Thoracic aorta (tissue), 2 donors: ENCODE measurements at places on chromosomes 7 and 10.

GRCh38 chr7:94289071-94289470 lies 105.6 kb upstream of the COL1A2 start:
- DNase-seq = no peak

- no peak for DNase-seq
Observed at GRCh38 chr10:70513848-70514309, 35.3 kb downstream of the PALD1 start.

- no peak for DNase-seq
Observed at GRCh38 chr7:113044394-113044793, 42.2 kb downstream of the GPR85 start.

DNA sequence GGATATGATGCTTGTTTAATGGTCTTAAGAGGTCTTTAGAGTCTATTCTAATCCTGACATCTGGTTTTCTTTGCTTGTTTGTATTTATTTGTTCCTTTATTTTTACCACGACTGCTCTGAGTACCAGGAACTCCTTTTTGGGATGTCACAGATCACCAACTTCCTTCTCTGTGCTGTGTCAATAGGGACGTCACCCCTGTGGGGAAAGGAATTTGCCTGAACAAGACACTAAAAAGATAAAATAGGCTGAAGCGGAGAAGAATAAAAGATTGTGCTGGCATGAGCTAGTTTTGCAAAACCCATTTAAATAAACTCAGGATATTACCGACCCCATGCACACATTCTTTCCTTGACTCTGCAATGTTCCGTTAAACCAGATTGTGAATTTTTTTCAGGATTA lies 27.7 kb downstream of the MGMT start:
- no peak for DNase-seq

- no peak for DNase-seq
Observed at GRCh38 chr10:63767138-63767801, 246.1 kb downstream of the REEP3 start.

DNA sequence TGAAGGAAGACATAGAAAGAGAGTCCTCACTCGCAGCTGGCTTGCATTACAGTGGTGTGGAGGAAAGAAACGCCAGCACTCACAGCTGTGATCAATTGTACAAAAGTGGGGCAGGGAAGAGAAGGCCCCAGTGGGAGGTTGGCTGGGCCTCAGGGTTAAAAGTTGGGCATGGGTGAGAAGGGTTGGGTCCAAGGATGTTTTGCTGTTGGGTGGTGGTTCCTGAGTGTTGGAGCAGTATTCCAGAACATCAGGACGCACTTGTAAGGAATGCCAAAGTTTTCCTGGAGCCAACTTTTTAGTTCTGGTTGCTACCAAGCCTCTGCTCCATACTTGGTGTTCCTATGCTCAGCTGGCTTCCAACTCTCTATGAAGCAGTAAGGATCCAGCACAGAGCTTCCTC lies 55.4 kb upstream of the MKRN1 start:
- DNase-seq = no peak

DNA sequence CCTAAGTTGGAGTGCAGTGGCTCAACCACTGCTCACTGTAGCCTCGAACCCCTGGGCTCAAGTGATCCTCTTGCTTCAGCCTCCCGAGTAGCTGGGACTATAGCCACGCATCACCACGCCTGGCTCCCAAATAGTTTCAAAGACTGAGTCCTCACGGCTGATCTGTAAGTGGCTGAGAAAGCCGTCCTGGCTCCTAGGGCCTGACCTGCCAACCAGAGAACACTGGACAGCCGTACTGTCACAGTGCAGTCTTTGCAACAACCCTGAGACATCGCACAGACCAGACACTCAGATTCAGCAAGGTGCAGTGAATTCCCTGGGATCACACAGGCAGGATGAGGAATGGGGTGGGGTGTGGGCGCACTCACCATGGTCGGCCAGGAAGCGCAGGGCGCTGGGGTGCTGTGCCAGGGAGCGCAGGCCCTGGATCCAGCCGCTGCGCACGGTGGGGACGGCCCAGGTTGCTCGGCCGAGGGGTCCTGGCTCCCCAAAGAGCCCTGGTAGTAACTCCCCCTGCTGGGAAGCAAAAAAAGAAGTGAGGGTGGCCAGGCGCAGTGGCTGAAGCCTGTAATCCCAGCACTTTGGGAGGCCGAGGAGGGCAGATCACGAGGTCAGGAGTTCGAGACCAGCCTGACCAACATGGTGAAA lies 10.7 kb downstream of the BRAT1 start:
- DNase-seq = no peak

GRCh38 chr7:28957751-28958234 lies 337 bp downstream of the TRIL start:
- no peak for DNase-seq

DNA sequence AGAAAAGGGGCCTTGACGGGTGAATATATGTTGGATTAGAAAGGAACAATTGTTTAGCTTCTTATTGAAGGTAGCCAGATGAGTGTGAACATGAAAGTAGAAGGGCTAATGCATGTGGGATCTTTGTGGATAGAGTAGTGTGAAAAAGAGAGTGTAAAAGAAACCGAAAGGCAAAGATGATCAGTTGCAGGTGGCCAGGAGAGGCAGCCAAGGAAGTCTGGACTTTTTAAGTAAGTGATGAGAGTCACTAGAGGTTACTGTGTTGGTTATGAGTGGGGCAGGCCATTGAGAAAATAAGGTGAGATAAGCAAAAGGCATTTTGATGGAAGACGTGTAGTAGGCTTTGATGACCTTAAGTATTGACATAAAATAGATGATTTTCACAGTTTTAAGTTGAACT lies 64.7 kb upstream of the ETV1 start:
- DNase-seq = no peak

DNA sequence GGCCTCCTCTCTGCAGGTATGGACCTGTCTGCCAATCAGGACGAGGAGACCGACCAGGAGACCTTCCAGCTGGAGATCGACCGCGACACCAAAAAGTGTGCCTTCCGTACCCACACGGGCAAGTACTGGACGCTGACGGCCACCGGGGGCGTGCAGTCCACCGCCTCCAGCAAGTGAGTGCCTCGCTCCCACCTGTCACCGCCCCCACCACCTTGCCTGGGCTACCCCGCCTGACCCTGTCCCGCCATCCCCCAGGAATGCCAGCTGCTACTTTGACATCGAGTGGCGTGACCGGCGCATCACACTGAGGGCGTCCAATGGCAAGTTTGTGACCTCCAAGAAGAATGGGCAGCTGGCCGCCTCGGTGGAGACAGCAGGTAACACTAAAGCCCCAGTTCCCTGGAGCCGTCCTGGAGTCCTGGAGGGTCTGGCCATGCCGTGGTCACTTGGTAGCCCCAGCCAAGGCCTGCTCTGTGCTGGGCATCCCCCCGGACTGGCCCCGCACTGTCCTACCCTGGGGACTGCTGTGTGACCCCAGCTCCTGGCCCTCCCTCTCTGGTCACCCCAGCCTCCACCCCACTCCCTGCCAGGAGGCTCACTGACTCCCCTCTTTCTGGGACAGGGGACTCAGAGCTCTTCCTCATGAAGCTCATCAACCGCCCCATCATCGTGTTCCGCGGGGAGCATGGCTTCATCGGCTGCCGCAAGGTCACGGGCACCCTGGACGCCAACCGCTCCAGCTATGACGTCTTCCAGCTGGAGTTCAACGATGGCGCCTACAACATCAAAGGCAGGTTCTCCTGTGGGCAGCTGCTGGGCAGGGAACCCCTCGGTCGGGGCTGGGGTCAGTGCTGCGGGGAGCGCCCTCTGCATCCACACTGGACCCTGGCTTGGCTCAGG lies 178.0 kb downstream of the RNF216 start:
- no peak for DNase-seq

GRCh38 chr7:7931626-7932025 lies 37.0 kb upstream of the GLCCI1 start:
- DNase-seq = no peak

DNA sequence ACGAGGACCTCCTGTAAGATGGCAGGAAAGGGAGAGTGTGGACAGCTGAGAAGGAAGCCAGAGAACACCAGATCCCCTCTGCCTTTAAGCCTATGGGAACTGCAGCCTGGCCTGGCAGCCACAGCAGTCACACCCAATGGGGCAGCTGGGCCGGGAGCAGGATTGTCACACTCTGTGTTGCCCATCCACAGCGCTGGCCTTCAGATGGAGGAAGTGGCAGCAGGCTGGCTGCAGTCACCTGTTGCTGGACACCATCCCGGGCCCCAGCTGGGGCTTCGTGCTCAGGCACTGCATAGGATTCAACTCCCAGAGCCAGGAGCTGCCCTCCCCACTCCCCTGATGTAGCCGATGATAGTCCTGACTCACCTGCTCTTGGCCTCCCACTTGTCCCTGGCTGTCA lies 114.4 kb downstream of the COL13A1 start:
- DNase-seq = no peak

DNA sequence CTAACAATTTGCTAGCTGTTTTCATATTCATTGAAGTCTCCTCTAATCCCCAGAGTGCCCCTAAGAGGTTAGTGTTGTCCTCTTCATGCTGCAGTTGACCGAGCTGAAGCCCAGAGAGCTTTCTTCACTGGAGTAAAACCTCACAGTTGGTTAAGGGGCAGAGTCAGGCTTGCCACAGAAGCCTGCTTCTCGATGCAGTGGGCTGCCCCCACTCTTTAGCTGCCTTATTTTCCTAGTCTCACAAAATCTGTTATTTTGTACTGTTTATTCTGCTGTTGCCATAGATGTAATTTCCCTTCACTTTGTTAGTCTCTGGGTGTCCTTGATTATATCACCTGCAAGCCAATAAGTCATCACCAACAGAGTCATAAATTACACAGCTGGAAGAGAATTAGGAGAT lies 56.3 kb upstream of the ZPBP start:
- DNase-seq = no peak

- no peak for DNase-seq
Observed at GRCh38 chr10:62893036-62893435, 76.9 kb upstream of the EGR2 start.

DNA sequence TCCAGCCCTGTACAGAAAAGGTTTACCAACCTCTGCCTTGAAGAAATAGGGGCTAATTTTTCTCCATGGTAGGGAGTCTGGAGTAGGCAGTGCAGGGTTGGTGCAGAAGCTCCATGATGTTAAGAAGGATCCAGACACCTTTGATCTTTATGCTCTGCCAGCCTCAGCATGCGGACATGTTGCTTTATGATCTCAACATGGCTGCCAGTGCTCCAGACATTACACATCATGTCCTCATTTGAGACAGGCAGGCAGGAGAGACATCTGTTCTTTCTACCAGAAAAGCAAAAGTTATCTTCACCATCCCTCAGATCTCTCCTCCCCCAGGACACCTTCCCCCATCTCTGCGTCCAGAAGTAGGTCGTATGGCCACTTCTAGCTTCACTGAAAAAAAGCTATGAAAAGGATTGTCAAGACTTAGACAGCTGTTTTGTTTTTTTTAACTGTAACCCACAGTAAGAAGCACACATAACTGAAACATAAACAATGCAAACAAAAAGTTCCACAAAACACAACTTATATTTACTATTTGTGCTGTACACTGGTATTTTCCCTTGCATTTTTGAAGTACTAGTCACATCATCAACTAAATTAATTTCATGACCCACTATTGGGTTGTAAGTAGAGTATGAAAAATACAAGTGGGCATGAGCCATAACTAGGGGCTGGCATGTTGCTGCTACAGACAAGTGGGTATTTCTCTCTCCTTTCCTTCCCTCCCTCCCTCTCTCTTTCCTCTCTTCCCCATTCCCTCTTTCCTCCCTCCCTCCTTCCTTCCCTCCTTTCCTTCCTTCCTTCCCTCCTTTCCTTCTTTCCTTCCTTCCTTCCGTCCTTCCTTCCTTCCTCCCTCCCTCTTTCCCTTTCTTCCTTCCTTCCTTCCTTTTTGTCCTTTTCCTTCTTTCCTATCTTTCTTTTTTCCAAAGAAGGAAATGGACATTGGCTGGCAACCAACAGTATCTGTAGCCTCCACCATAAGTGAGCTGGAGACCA lies 2.6 kb upstream of the RASSF4 start:
- DNase-seq = no peak

DNA sequence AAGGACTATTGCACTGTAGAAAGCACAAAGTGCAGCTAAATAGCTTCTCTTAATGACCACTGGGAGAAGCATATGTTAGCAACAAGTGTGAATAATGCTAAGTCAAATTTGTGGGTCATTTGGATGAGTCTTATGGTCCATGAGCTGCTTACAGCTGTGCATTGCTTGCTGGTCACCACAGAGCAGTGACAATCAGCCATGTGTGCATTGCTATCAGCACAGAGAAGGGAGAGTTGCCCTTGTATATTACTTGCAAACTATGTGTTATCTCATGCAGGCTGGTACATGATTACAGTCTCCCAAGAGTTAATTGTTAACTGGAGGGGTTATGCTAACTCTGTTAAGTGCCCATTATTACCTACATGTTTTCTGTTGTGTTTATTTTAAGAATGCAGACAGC lies 25.7 kb downstream of the MRPS33 start:
- no peak for DNase-seq

GRCh38 chr7:12552876-12553275 lies 17.6 kb upstream of the SCIN start:
- DNase-seq = no peak
